ENCODE measurements at places on chromosomes 13 and 19. TPM values are rescaled to one million over a fixed set of nuclear protein-coding genes. Genes with fewer than 3 reads are reported as not detected.

DNA sequence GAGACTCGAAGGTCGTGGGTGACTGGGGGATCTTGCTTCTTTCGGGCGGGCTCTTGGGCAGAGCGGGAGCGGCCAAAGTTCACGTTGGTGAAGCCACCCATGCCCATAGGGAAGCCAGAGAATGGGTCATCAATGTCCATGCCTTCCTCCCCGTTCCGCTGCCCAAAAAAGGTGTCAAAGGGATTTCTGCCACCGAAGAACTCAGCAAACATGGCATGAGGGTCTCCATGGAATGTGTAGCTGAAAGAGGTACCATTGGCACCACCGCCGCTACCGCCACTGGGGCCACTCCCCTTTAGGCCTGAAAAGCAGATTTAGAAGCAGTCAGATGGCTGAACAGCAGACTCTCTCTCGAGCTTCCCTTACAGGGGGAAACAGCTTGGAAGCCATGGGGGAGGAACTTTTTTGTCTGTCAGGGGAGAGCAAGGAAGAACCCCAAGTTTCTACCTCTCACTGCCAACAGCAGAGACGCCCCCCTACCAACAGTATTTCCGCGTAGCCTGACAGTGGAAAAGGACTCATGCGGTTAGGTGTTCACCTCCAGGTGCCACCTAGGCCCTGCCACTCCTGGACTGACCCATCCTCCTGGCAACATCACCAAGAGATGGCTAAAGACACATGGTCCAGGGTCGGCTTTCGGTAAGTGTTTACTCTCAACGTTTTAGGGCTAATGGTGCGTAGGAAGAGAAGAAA is 1.3 kb downstream of the DNAJB1 start:
- no peak for DNase-seq

GRCh38 chr13:110418944-110419343 is 111.9 kb downstream of the COL4A2 start:
- DNase-seq, result peak; percentile 90

DNA sequence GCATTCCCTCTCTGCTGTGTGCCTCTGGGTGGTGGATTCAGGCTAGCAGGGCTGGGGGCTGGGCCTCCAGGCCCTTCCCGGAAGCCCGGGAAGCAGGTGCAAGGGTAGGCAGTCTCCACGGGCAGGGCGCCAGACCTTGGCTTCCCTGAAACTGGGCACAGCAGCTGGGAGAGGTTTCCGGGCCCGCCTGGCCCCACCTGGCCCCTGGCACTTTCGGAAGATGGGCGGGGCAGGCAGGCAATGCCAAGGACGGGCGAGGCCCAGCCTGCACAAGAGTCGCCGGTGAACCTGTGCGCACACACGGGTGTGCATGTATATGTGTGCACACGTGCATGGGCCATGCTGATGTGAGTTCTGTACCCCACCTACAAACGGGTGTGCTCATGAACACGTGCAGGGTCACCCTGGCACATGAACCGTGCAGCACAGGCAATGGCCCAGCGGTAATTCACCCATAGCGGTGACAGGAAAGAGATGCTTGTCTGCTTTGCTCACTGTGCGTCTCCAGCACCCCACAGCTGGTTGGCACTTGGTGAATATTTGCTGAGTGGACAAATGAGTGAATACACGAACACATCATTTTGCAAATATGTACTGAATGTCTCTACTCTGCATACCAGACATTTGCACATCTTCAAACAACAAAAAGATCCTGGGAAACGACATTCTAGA is 15.3 kb downstream of the GADD45B start:
- peak; percentile 73 for DNase-seq

GRCh38 chr13:59476366-59476765 is 687.4 kb downstream of the DIAPH3 start:
- no peak for DNase-seq

DNA sequence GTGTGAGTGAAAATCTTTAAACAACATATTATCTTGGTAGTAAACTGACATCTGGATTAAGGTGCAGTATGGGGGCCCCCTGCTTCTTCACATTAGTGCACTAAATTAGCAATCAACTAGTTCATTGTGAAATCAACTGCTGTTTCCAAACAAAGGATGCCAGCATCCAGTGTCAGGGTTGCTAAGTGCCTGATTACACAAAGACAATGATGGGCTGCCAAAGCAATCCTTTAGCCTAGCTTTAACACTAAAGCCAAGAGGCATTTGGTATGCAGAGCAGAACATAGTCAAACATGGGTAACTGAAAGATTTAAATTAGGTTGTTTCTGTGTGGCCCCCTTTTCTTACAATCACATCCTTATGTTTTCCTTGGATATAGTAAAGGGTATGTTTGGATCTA is 543.1 kb upstream of the SLITRK5 start:
- no peak for DNase-seq

- peak; percentile 16 for DNase-seq
These were observed 143.9 kb upstream of the TSC22D1 start for GRCh38 chr13:44719857-44720671.

DNA sequence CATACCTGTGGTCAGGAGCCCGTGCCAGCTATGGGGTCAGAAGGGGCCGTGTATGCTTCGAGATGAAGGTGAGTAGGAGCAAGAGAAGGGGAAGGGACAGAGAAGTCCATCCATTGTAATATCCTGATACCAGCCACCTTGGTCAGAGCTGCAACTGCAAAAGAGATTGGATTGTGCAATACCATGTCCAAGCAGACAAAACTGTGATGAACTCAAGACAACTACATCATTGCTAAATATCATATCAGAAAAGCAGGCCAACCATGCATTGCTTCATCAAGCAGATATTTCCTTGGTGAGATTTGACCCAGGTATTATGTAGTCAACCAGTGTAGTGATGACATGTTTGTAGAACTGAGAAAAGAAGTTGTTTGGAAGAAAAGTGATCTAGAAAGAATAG is 12.1 kb downstream of the HNRNPUL1 start:
- no peak for DNase-seq

GRCh38 chr19:46009530-46010510 is 13.0 kb downstream of the PGLYRP1 start:
- peak; percentile 86 for DNase-seq

C1QTNF9 gene
- not detected for total RNA-seq

KLK3 gene
- total RNA-seq, result not detected

ZNF578 gene
- total RNA-seq, result 2.9 TPM

MATK gene
- total RNA-seq, result 0.34 TPM

IGFL1 gene
- total RNA-seq, result not detected

CEACAM7 gene
- 0.17 TPM for total RNA-seq
